ENCODE measurements at places on chromosomes 13 and 19. TPM values are rescaled to one million over a fixed set of nuclear protein-coding genes. Genes with fewer than 3 reads are reported as not detected.
A peak's percentile ranks its signal among the peaks of the same experiment; 100 is the strongest.

The BICRA gene
- total RNA-seq, result 1.1 TPM

The GNG14 gene
- not detected for total RNA-seq

The IGFLR1 gene
- total RNA-seq, result 1.3 TPM

The PGLYRP2 gene
- not detected for total RNA-seq

DNA sequence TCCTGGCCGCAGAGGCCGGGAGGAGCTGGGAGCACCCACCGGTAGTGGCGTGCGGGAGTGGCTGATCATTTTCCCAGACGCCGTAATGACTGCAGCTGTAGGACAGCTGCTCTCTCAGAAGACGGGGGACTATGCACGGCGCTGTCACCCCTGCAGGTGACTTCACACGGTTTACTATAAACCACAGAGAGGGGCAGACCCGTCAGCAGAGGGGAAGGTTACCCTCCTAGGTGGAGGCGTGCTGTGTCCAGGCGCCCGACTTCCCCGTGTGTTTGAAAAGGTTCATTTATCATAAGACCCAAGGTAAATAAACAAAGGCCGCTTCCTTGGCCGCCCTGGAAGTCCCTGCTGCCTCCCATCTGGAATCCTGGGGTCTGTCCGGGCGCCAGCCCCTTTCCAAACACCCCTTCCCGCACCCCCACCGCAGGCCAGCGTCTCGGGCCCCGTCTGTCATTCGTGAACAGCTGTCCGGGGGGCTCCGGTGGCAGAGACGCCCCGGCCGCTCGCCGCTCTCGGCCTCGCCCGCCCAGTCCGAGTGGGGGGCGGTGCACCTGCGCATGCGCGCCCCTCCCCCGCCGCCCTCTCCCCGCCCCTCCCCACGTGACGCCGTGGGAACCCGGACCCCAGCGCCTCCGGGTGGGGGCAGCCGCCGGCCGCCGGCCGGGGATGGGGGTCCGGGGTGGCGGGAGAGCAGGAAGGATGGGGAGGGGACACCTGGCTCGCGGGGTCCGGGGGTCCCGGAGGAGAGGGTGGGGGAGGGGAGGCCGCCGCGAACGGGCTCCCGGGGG, 915 bp downstream of the SHC2 start:
- peak; percentile 35 for DNase-seq

DNA sequence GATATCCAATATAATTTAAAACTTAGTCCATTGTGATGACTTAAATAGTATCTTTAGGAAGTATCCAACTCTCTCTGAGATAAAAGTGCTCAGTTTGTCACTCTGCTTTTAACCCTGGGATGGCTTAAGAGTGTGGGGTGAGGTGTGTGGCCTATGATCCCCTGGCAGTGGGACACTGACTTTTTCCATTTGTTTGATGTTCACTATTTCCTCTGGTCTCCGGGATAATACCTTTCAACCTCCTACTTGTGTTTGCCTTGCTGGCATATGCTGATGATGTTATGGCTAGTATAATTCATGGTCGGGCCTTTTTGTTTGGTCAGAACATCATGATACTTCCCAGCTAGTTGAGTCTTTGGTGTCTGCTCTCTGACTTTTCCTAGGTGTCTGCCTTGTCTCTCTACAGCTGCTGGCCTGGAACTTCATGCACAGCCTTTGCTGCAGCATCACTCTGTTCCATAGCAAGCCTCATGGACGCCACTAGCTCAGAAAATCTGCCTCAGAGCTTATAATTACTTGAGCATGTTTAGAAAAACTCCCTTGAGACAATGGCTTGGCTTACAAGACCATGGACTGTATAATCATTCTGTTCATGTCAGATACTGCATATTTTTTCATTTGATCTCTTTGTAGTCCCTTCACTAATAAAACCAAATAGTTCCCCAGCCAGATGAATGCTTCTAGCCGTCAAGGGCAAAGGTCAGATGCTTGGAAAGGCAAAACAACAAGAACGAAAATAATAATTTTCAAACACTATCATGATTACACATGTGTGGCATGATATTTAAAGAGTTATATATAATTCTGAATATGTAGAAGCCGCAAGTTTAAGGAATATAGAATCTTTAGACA, 75.2 kb downstream of the WDFY2 start:
- DNase-seq, result peak; percentile 74

All from fibroblast of the aortic adventitia (primary cell).